Stimulated activated CD4-positive, alpha-beta T cell treated with anti-CD3 and anti-CD28 coated beads, TNF-alpha, amount 100 ng/mL, for 1 hour (primary cell): ENCODE measurements at places on chromosomes 12 and 14.

- no peak for DNase-seq
Observed at GRCh38 chr12:88617352-88617751, 37.1 kb upstream of the KITLG start.

DNA sequence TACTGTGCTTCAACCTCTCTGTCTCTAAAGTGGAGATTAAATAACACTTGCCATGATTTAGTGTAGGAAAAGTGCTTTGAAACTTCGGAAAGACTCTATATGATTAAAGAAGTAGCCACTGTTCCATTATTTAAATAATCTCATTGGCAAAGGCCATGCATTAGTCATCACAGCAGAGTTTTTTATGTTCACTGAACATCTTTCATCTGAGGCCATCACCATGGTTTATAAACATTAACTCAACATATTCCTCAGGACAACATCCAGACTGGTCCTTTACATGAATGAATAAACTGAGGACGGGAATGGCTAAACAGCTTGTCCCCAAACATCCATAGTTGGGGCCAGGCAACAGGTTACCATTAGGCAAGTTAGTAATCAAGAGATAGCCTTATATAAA lies 124.6 kb upstream of the FRMD6 start:
- no peak for DNase-seq

DNA sequence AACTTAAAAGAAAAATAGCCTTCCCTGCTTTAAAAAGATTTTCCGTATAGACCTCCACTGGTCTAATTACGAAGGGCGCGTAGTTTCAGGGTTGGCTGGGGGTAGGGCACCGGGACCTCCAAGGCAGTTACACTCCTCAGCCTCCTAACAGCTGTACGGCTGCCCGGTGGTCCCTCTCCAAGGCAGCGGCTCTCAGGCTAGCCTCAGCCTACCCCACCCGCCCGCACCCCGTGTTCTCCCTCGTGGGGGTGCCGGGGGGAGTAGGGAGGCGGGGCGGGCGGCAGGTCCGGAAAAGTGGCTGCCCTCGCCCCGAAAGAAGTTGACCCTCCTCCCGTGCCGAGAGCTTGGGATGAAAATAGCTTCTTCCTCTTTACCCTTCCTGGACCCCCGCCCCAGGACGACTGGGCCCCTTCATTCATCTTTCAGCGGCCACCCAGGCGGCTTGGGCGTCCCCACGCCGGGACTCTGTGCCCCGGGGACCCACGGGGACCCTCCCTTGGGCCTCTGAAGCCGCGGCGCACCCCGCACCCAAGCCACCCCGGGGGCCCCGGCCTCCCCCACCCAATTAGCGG lies 991 bp upstream of the RCOR1 start:
- no peak for DNase-seq

DNA sequence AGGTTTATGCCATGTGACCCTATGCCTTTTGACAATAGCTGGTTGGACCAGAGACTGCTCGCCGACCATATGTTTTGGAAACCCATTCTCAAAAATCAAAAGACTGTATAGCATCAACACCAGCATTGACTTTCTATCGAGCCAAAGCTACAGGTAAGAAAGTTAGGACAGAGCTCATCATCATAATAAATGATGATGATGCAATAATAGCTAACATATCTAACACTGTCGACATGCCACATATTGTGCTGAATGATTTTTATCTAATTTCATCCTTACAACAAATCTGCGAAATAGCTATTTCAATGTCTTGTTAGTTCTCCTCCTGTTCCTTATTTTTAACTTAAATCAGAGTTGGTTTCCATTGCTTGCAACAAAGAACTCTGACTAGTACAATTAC lies 102.9 kb downstream of the EGLN3 start:
- DNase-seq: no peak

DNA sequence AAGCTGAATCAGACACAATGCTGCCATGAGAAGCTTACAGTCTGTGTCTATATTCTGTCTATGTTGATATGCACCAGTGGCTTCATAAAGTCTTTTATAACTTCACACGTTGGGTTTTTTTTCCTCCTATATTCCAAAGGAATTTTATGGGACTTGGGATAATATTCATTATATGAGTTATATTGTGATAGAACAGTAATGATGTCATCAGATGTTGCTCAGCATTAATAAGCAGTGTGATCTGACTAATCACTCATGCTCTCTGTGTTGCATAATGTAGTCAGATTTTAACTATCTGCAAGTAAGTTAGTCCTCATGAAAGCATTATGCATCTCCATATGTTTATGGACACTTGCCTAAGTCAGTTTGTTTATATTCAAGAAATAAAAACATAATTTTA lies 159.6 kb downstream of the PLCZ1 start:
- DNase-seq: no peak

- no peak for DNase-seq
Observed at GRCh38 chr12:79532907-79533288, 157.9 kb downstream of the PAWR start.

GRCh38 chr12:31267966-31268365 lies 58.0 kb downstream of the SINHCAF start:
- DNase-seq: no peak
